ENCODE measurements at places on chromosomes 5 and 9.

GRCh38 chr9:111945216-111945615, 48.6 kb downstream of the UGCG start:
- DNase-seq: no peak

DNA sequence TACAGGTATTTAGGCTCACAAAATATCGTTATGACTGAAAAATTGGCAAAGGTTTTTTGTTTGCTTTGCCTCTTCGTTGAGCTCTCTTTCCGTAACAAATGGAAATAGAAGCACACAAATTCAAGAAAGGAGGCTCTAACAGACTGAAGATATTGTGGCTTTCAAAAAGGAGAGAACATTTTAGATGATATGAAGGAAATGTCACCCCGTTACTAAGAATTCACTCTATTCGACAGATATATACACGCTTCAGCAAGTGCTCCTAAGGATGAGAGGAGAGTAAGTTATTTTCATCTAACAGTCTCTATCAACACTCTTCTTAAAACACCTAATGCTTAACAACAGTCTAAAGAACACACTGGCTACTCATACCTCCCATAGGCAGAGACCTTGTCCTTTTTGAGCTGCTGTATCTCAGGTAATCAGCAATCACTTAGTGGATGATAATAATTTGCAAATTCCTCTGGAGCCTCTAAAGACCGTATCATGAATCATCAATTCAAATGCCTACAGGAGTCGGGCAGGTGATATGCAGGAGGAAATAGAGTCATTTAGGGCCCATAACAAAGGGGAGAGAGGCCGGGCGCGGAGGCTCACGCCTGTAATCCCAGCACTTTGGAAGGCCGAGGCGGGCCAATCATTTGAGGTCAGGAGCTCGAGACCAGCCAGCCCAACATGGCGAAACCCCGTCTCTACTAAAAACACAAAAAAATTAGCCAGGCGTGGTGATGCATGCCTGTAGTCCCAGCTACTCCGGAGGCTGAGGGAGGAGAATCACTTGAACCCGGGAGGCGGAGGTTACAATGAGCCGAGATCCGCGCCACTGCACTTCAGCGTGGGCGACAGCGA, 1.4 kb upstream of the HSDL2 start:
- no peak for DNase-seq

- DNase-seq: no peak
Measured at GRCh38 chr9:105305856-105306255, 61.4 kb downstream of the SLC44A1 start.

DNA sequence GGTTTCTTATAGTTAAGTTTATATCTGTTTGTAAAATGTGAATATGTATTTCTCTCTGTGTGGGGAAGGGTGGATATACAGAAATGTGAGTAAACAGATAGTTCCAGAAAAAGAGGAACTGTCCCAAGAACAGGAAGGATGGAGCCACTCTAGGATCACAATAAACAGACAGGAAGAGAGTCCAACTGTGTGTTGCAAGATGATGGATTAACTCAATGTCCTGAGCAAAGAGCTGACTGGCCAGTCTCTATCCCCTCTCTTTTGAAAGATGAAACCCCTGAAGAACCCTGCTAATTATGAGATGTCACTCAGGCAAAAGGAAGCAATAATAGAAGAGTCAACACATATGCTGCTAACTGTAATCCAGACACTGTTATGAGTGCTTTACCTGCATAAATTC, 202.7 kb downstream of the SEMA6A start:
- no peak for DNase-seq

- DNase-seq: no peak
Measured at GRCh38 chr9:37238122-37238521, 117.7 kb downstream of the ZCCHC7 start.

- no peak for DNase-seq
Measured at GRCh38 chr5:67679184-67679841, 482.7 kb upstream of the CD180 start.

DNA sequence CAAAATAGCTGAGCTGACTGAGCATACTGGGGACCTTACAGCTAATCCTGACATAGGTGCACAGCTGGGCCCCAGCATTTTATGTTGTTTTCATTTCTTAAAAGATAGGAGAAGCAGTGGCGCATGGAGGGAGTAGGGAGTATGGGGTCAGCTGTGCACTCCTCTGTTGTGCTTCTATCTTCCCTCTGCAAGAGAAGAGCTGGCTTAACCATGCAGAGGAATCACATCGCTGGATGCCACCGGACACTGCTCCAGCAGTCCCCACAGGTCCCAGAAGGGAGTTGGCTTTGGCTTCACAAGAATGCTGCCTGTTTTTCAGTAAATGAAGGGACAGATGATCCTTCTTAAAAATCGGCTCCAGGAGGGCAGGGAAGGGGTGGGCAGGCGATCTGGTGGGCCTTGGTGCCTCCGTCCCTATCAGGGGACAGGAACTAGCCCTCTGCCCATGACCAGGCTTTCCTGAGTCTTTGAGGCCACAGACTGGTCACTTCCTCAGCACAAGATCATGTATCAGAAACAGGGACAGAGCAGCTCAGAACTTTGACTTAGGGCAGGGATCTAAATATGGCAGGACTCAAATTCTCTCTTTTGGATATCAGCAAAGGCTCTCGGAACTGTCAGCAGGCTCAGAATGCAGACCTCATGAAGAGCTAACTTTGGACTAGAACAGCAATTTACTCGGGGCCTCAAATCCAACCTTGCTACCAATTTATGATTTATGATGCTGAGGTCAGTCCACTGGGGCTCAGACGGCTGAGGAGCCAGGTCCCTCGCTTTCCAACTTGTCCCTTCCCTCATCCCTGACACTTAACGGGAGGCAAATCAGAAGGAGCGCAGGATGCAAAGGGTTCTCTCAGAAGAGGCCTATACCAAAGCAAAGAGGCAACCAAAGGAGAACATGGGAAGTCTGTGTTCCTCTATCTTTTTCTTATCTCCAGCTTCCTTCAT, 47.2 kb downstream of the MARCHF3 start:
- no peak for DNase-seq

GRCh38 chr9:34459941-34460340, 1.3 kb downstream of the DNAI1 start:
- DNase-seq: no peak

DNA sequence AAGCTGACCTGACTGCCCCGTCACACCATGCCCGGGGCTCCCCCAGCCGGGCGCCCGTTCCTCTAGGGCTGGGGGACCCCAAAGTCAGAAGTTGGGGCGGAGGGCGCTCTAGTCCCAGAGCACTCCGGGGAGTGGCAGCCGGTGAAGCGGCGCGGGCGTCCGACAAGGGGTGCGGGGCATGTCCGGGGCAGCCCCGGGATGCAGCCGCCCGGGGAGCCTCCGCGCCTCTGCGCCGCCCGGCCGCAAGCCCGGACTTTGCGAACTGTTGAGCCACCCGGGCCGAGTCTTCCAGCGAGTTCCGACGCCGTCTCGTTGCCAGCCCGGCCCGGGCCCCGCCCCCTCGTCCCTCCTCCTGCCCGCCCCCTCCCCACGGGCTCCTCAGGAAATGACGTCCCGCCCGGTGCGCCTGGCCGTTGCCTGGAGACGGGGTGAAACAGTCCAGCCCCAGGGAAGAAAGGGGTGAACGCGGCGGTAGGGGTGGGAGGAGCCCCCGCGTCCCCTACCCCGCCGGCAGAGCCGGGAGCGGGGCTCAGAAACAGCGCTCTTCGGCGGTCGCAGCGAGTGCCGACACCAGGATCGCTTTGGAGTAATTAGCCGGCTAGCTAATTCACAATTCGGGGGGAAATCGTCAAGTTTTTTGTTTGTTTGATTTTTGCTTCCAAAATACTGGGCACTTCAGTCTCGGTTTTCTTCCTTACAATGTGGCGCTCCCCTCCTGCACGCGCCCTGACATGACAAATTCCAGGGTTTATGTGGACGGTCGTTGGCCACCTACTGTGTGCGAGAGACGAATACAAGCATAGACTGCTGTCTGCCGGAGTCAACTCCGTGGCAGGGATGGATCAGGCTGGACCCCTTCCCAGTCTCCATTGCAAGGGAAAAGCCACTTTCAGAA, at the start of gene WHRN:
WHRN (minus strand) TSS at position 287 of the 895 bp plus-strand sequence. CDS start 672 bp downstream, outside the sequence.
- DNase-seq: peak; percentile 86

DNA sequence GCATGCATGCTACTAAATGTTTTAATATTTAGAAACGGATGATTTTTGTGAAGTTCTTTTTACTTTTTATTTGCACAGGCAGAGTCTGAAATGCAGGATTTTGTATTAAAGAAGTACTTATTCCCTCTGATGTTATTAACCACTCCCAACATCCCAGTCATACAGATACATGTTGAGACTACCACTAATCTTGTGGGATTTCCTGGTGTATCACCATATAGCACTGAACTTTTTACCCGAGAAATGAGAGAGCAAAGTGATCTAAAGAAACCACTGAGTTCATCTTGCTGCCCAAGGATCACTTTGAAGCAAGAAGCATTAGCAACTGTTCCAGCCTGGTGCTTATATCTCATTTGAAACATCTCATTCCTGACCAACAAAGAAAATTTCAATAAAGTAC, 443.8 kb downstream of the BNC2 start:
- DNase-seq: no peak

- DNase-seq: no peak
Measured at GRCh38 chr5:154544646-154545045, 66.6 kb upstream of the HAND1 start.

DNA sequence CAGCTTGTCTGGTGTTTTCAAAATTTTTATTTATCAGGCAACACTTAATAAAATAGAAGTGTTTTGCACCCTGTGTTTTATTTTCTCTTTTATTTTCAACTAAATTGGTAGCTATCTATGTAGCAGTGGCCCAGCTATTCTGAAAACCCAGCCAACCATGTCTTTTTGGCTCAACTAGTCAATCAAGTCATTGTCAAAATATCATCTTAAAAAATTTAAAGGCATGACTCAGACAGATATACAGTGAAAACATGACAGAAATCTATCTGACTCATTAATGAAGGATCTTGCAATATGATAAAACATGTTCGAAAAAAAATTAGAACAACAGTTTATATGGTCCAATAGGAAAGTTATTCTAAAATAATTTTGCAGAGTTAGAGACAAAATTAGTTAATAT, 75.1 kb downstream of the HSD17B4 start:
- no peak for DNase-seq

- DNase-seq: no peak
Measured at GRCh38 chr5:67773411-67774266, 441.9 kb upstream of the PIK3R1 start.

DNA sequence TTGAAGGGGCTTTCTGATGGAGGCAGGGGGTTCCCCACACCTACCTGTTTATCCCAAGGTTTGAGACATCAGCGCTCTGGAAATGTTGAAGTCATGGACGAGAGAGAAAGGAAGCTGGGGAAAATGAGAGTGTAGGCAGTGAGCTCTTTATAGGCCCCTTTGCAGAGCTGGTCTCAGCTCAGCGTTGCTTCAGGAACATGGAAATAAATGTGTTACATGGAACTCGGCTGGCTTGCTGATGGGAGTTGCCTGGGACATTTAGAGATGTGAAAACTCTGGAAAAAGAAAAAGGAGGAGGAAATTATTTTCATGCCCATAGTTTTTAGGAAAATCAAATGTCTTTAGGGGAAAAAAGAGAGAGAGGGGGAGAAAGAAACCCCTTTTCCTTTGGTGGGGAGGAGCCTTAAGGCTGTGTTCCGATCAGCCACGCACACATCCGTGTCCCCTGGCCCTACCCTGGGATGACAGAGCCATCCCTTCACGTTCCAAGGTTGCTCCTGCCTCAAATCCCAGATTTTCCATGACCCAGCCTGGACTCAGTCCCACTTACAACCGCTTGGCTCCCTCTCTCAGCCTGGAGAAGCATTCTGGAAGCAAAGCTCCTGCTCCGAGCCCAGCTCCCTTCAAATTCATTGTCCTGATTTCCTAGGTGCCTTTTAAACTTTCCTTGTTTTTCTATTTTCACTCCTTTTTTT, 78.3 kb downstream of the COL27A1 start:
- DNase-seq: no peak

- no peak for DNase-seq
Measured at GRCh38 chr5:169716287-169716686, 79.2 kb downstream of the DOCK2 start.

DNA sequence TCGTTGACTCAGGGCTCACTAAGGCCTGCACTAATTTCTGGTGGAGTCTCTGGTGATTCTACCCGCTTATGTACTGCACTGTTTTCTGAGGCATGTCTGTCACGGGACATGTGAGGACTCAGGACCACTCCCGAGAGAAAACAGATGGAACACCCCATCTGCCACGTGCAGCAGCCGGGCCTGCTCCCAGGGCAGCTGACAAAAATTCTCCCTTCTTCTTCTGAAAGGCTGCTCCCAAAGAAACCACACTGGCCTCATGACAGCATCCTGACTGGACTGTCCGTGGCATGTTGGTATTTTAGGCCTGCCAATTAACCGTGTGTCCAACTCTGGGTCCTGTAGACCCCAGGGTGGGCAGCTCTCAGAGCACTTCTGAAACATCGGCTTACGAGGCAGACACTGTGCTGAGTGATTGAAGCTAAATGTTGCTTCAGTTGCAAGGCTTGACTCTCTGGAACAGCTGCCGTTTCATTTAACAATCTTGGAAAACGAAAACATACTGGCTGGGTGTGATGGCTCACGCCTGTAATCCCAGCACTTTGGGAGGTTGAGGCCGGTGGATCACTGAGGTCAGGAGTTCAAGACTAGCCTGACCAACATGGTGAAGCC, 39.0 kb downstream of the FAM240B start:
- DNase-seq: no peak

DNA sequence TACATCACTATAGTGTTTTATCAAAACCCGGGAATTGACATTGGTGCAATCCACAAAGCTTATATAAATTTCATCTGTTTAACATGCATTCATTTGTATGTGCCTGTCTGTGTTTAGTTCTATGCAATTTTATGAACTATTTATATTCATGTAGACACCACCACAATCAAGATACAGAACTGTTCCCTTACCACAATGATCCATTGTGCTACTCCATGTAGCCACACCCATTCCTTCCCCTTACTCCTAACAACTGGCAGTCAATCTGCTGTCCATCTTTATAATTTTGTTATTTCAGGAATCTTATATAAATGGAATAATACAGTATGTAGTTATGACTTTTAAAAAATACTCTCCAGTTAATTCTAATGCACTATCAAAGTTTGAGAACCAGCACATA, 389.5 kb downstream of the HTR1A start:
- no peak for DNase-seq

GRCh38 chr9:100213730-100214477, 114.9 kb downstream of the INVS start:
- DNase-seq: no peak

GRCh38 chr5:112419164-112419985, at the start of gene EPB41L4A:
Gene EPB41L4A, minus strand, starts transcription at chr5:112419277. Its CDS starts 238 bp downstream, at chr5:112419039.
- no peak for DNase-seq

GRCh38 chr9:114418053-114418452, 30.3 kb upstream of the AKNA start:
- DNase-seq: no peak

GRCh38 chr5:104344809-104345208, 782.2 kb upstream of the NUDT12 start:
- DNase-seq: no peak

- no peak for DNase-seq
Measured at GRCh38 chr9:128056086-128056485, 11.0 kb downstream of the NAIF1 start.

DNA sequence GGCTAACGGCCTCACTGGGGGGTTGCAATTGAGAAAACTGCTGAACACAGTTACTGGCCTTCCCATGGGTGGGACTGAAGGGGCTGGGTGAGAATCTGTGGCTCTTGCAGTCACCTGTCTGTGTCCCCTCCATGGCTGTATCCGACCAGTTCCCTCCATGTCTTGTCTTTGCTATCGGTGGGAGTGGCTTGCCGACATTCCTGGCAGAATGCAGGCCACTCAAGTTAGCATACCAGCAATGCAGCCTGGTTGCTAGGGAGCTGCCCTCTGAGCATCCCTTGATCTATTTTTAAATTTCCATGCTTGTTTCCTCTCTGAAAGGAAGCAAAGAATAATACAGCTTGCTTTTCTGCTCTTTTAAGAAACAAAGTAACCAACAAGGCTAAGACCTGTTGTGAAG, 1509.7 kb upstream of the WWC1 start:
- no peak for DNase-seq

- no peak for DNase-seq
Measured at GRCh38 chr9:129407905-129408452, 212.9 kb downstream of the C9orf50 start.
